ENCODE measurements at places on chromosomes 11 and 22.

DNA sequence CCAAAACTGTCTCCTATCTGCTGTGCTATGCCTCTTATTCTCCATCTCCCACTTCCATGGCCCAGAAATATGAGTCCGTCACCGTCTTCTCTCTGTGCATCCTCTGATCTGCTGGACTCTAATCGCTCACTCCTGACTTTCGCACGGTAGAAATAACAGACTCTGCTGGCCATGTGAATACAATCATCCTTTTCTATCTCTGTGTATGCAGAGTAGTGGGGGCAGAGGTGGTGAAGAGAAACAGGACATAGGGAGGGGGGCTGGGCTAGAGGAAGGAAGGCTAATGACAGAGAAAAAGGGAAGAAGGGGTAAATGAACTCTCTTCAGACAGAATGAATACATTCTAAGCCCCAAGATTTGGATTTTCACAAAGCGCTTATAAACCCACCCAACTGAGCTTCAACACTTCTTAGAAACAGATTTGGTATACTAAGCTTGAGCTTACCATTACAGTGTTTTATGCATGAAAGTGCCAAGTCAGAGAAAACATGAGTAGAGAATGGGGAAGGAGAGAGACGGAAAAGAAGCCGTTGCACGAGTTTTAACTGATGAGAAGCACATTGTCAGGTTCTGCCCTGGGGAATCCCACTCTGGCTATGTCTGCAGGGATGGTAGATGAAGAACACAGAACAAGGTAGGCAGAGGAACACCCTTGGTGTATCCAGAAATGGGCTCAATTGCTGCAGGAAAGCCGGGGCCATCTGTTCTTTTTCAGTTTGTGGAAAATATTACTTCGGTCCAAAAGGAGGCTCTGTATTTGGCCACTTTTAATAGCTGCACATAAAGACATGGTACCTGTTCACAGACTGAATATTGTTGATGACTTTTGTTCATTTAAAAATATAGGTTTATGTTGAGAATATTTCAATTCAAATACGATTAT is 324.7 kb downstream of the ETS1 start:
- no peak for DNase-seq

DNA sequence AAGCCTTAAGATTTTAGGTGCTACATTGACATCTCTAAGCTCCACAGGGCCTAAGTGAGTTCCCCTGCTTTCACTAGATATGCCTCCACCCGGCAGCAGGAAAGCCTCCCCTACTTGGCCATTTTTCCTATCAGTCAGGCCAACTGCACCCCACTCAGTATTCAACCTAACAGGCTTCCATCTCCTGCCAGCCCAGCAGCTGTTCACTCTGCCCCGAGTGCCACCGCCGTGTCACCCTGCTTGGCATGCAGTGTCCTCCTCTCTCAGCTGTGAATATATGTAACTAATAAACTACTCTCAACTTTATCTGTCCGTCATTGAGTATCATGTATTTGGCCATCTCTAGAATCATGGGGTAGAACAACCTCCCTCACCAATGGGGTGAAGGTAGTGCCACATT is 9.0 kb upstream of the OR6M1 start:
- no peak for DNase-seq

GRCh38 chr22:25134028-25134427 is 65.6 kb upstream of the CRYBB3 start:
- DNase-seq = no peak

DNA sequence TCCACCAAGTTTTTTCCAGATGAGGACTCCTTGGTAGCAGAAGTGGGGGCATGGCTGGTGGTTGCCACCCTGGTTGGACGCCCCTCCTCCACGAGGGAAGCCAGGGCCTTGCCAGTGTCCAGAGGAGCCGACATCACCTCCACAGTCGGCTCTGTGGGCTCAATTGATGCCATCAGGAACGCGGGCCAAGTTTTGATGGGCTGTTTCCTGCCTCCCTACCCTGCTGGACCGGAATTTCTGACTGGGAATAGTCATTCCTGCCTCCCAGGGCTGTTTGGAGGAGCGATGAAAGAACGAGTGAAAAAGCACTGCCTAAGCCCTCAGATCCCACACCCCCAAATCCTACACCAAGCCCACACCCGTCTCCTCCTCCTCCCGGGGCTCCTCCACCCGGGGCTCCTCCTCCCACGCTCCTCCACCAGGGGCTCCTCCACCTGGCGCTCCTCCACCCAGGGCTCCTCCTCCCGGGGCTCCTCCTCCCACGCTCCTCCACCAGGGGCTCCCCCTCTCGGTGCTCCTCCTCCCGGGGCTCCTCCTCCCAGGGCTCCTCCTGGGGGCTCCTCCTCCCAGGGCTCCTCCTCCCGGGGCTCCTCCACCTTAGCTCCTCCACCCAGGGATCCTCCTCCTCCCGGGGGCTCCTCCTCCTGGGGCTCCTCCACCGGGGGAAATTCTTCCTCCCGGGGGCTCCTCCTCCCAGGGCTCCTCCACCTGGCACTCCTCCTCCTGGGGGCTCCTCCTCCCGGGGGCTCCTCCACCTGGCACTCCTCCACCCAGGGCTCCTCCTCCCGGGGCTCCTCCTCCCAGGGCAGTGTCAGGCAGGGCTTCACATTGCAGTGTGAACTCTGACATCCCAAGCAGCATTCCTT is 10.0 kb upstream of the PRR5 start:
- DNase-seq = no peak

DNA sequence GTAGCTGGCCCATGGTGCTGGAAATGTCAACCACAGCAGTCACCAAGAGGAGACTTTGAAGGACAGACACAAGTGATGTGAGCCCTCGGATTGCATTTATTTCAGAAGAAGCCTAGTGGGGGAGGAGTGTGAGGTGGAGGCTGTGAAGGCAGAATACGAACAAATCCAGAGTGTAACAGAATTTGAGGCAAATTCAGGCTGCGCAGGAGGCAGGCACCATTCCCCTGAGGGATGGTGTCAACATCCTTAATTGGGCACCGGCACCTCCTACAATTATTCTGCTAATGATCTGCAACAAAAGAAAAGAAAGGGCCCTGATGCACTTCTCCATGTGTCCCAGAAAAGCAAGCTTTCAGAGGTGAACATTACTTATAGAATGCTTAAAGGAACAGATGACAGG is 32.2 kb downstream of the CWC15 start:
- no peak for DNase-seq

GRCh38 chr11:123487157-123487744 is 57.2 kb downstream of the GRAMD1B start:
- DNase-seq = no peak

DNA sequence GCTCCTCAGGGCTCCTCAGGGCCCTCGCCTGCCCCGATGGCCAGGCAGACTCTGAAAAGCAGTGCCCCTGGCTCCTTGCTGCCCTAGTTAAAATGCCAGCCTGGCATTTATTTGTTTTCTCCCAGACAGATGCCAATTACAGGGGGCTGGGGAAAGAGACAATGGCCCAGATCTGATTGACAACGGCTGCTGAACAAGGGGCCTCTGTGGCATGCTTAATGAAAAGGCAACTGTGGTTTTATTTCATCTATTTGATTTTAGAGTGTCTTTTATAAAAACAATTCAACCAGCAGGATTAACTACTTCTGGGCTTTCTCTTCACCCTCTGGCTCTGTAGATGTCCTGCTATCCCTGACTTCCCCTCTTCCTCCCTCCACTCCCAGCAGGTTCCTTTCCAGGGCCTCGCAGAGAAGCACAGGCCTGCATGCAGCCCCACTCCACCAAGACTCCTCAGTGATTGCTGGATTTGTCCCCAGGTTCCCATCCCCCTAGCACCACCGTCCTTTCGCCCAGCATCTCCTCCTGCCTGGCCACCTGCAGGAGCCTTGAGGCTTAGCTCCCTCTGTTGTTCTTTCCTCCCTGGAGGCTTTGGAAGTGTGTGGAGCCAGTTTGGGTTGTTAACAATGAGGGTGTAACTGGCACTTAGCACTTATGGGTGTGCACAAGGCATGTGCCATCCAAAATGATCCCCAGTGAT is 171.1 kb downstream of the TENM4 start:
- DNase-seq = no peak

- no peak for DNase-seq
These were observed 34.2 kb upstream of the LDLRAD3 start for GRCh38 chr11:35909511-35910265.

Data from T1000 (cell line).